ENCODE measurements at places on chromosomes 12 and 14.

GRCh38 chr12:131260251-131260905, 306.7 kb downstream of the ADGRD1 start:
- no peak for DNase-seq

DNA sequence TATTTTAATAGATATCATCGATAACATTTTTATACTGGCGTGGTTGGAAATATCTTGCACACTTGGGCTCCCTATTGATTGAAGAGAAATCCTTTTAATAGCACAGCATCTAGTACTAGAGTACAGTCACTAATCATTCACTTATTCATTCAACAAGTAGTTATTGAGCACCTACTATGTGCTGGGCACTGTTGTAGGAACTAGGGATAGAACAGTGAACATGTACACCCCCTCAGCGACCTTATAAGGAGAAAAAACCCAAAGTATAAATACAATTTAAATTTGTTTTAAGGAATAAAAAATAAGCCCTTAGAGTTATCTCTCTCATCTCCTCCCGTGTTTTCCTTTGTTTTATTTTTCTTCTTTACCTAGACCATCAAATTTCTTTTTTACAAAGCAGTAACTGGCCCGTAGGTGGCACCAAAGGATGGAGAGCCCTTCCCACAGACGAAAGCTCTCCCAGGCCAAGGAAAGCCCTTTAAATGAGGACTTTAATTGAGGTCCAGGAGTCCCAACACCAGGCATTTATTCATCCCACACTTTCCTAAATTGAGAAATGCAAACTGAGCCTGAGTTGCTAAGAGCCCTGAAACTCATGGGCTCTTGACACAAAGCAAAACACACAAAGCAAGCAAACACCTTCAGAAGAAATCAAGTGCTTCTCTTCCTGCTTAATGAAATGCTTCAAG, 29.0 kb downstream of the PEBP1 start:
- peak; percentile 41 for DNase-seq

- DNase-seq, result peak; percentile 8
These were observed 42.2 kb upstream of the DBX2 start for GRCh38 chr12:45093051-45093450.

DNA sequence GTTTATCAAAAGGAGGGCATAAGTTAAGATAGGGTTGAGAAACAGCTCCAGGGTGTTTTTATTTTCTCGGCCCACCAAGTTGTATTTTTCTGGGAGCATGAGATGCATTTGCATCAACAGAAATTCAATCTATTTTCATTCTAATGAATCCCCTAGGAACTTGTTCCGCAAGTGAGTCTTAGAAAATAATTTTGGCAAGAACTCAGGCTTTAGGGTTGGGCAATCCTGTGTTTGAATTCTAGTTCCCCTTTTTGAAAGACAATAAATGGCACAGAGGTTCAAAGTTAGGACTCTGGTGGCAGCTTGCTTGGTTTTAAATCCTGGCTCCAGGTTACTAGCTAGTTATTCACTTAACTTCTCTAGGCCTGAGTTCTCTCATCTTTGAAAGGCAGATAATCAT, 23.7 kb downstream of the SLC5A8 start:
- DNase-seq, result no peak

- DNase-seq, result no peak
These were observed 142.3 kb downstream of the PCNX1 start for GRCh38 chr14:71049435-71050133.

GRCh38 chr14:90674043-90674670, 142.1 kb downstream of the TTC7B start:
- no peak for DNase-seq
